Thyroid gland (tissue), 4 donors: ENCODE measurements at places on chromosomes 16 and 17. TPM values are rescaled to one million over a fixed set of nuclear protein-coding genes. Genes with fewer than 3 reads are reported as not detected.

- no peaks in the 10 kb centered on the region for H3K27me3 ChIP-seq
- no peaks in the 10 kb centered on the region for H3K36me3 ChIP-seq
- H3K4me1 ChIP-seq, result no peaks in the 10 kb centered on the region
- H3K27ac ChIP-seq, result no peak overlapping the region
- H3K4me3 ChIP-seq, result no peak overlapping the region
- no peak for DNase-seq
Observed at GRCh38 chr16:20348365-20349185, 3.9 kb downstream of the UMOD start.

- H3K27ac ChIP-seq, result no peak overlapping the region
- no peak for DNase-seq
- H3K4me3 ChIP-seq, result no peak overlapping the region
- H3K27me3 ChIP-seq, result no peaks in the 10 kb centered on the region
- no peaks in the 10 kb centered on the region for H3K4me1 ChIP-seq
Observed at GRCh38 chr17:77691216-77692085, 267.1 kb upstream of the TNRC6C start.

DNA sequence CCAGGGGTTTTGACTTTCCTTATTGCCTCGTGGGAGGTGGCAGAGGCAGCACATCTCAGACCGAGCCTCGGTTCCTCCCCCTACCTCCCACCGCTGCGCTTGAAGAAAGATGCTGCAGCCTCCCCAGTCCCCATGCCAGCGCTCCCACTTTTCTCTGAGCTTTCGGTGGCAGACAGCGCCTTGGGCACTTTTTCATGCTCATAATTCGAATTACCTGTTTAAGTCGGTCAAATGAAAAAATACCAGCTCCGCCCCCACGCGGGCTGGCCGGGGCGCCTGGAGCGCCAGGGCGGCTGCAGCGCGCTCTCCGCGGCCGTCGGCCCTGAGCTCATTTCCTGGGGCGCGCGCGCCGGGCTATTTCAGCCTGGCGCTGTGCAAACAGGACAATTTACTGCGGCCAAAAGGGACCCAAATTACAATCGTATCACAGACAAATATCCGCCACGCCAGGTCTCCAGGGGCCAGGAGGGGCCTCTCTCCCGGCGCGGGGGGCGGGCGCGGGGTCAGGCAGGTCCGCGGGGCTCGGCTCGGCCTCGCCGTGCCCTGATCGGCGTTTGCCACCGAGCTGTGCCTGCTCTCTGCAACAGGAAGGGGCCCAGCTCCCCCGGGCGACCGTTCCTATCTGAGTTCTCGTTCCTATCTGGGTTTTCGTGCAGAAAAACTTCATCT, 45.0 kb downstream of the SOST start:
- no peaks in the 10 kb centered on the region for H3K27me3 ChIP-seq
- no peaks in the 10 kb centered on the region for H3K36me3 ChIP-seq
- peak overlapping the region; percentile 33 for H3K27ac ChIP-seq
- H3K4me3 ChIP-seq, result peak overlapping the region; percentile 18
- peak; percentile 19 for DNase-seq

GRCh38 chr16:1681032-1681431, 3.0 kb downstream of the JPT2 start:
- H3K27ac ChIP-seq, result no peak overlapping the region
- H3K4me3 ChIP-seq, result no peak overlapping the region
- H3K36me3 ChIP-seq, result no peaks in the 10 kb centered on the region
- peaks cover 24% of the 10 kb centered on the region for H3K4me1 ChIP-seq

DNA sequence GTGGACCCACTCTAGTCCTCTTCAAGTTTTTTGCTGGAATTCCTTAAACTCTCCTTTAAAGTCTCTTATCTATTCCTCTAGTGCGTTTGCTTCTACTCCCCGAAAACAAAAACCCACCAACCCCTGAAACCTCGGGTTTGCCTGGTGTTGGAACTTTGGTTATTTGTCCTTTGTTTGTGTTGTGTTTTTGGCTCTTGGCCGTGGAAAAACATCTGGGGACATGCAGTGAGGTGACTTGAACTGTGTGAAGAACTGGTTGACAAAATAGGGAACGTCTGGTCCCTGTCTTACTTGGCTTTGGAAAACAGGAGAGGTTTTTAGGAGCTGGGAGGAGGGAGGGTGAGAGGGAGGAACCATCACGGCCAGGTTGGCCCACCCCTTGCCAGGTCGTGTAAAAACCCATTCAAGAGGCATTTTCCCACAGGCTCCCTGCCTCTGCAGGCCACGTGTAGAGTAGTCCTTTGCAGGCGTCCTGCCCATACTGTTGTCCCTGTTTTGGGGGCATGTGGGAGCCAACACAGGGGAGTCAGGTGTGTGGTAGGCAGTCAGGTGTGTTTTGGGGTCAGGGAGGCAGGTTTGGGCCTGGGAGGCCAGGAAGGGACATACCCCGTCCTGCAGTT, 169.3 kb downstream of the RAB11FIP4 start:
- peak overlapping the region; percentile 19 for H3K27ac ChIP-seq
- H3K4me1 ChIP-seq, result peaks cover 33% of the 10 kb centered on the region
- H3K27me3 ChIP-seq, result no peaks in the 10 kb centered on the region
- no peaks in the 10 kb centered on the region for H3K36me3 ChIP-seq
- H3K4me3 ChIP-seq, result no peak overlapping the region

DNA sequence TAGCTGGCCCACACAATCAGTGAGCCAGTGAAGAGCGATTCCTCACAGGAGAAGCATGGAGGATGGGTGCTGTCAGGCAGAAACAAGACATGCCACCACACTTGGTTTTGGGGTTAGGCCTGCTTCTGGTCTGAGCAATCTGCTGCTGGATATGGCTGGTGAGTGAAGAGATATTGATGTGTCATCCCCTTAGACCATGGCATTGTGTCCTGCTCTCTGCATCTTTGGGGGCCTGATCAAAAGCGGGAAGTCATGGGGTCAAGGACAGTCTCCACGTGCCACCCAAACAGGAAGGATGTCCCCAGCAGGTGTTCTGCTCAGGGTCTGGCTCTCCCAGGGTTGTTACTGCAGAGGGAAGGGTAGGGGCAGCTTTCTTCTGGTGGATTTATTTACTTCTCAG, 140.7 kb downstream of the PRKCB start:
- no peaks in the 10 kb centered on the region for H3K36me3 ChIP-seq
- H3K4me1 ChIP-seq, result no peaks in the 10 kb centered on the region
- no peaks in the 10 kb centered on the region for H3K27me3 ChIP-seq
- H3K27ac ChIP-seq, result no peak overlapping the region
- no peak overlapping the region for H3K4me3 ChIP-seq
- DNase-seq, result no peak

DNA sequence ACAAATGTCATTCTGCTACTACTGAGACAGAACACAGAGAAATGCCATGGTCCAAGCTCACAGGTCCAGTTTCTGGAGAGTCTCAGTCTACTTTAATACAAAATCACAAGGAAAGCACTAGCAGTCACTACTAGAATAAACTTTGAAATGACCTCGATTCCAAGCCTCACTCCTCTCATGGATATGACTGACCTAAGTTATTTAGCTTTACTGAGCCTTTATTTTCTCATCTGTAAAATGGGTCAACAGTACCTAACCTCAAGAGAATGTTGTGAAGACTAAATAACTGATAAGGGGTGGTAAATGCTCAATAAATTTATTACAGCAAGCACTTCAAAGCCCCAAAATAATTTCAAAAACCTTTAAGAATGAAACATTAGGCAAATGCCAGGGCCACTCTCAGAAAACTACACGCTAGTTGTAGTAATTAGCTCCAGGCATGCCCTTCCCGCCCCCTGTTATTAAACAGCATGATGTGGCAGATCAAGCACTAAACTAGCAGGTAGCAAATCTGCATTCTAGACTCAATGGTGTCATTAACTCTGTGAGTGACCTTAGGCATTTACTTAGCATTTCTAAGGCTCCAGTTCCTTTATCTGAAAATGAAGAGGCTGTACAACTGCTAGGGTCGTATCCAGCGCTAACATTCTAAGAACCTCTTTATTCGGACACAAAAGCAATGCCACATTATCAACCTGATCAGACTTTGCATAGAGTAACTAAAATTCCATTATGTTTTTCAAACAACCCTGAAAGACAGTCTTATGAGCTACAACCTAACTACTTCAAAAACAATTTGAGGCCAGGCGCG, 8.4 kb downstream of the GSPT1 start:
- H3K27me3 ChIP-seq, result no peaks in the 10 kb centered on the region
- no peak for DNase-seq
- no peaks in the 10 kb centered on the region for H3K36me3 ChIP-seq
- no peak overlapping the region for H3K4me3 ChIP-seq
- no peak overlapping the region for H3K27ac ChIP-seq

DNA sequence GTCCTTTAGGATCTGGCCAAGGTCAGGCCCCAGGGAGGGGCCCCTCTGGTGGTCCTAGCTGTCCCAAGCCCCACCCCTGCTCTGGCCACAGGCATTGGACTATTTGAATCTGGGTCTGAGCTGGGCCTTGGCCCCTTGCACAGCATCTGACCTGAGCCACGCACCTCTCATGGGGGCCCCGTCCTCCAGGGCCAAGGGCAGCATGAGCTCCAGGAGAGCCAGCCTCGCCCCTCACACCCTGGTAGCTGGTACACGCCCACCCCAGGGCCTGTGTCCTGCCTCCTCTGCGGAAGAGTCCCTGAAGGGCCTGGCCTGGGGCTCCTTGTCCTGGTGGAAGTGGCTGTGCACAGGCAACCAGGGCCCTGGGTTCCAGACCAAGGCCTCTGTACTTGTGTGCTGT, 23.8 kb downstream of the ENDOV start:
- no peak overlapping the region for H3K27ac ChIP-seq
- no peaks in the 10 kb centered on the region for H3K36me3 ChIP-seq
- no peak overlapping the region for H3K4me3 ChIP-seq
- H3K4me1 ChIP-seq, result no peaks in the 10 kb centered on the region
- DNase-seq, result no peak
- H3K27me3 ChIP-seq, result no peaks in the 10 kb centered on the region

GRCh38 chr17:50959341-50959740, 93.2 kb upstream of the TOB1 start:
- DNase-seq, result no peak
- H3K4me1 ChIP-seq, result peaks cover 4% of the 10 kb centered on the region
- H3K36me3 ChIP-seq, result no peaks in the 10 kb centered on the region
- H3K4me3 ChIP-seq, result no peak overlapping the region
- H3K27me3 ChIP-seq, result no peaks in the 10 kb centered on the region
- peak overlapping the region; percentile 19 for H3K27ac ChIP-seq

DNA sequence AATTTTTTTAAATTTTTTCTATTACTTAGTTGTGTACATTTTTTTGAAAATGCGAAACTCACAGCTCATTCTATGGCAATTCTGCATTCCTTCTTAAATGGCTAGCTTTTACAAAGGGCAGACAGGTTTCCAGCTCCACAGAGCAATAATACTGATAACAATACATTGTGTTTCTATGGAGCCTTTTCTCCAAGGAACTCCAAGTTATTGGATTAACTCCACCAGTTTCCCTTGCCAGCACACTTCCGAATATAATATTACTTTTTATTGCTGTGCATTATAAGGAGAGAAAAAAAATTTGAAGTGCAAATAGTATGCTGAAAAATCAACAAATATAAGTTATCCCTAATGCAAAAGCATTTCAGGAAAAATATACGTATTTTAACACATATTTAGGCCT, 127.5 kb upstream of the PSMD7 start:
- no peak overlapping the region for H3K4me3 ChIP-seq
- H3K27ac ChIP-seq, result no peak overlapping the region
- no peaks in the 10 kb centered on the region for H3K36me3 ChIP-seq
- DNase-seq, result no peak
- H3K27me3 ChIP-seq, result no peaks in the 10 kb centered on the region

DNA sequence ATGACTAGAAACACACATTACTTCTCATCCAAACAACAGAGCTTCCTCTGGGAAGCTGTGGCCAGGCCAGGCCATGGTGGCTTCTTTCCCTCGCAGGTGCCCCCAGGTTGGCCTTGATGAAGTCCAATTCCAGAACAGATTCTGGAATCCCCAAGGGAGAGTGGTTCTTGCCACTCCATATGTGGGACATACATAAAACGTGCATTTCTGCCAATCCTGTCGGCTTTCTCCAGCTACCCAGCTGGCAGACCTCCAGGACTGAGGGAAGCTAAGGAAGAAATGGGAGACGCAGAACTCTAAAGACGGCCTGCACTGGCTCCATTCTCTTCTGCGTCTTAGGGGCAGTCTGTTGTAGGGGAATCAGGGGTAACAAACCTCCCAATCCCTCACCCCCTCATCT, 219.2 kb upstream of the CDH5 start:
- H3K4me3 ChIP-seq, result no peak overlapping the region
- no peaks in the 10 kb centered on the region for H3K36me3 ChIP-seq
- no peaks in the 10 kb centered on the region for H3K27me3 ChIP-seq
- DNase-seq, result no peak
- no peak overlapping the region for H3K27ac ChIP-seq
- no peaks in the 10 kb centered on the region for H3K4me1 ChIP-seq

- H3K4me3 ChIP-seq, result no peak overlapping the region
- DNase-seq, result no peak
- H3K36me3 ChIP-seq, result no peaks in the 10 kb centered on the region
- peaks cover 6% of the 10 kb centered on the region for H3K4me1 ChIP-seq
- H3K27me3 ChIP-seq, result no peaks in the 10 kb centered on the region
- no peak overlapping the region for H3K27ac ChIP-seq
Observed at GRCh38 chr16:49485663-49486062, 112.1 kb downstream of the C16orf78 start.

- H3K4me1 ChIP-seq, result peaks cover 35% of the 10 kb centered on the region
- no peaks in the 10 kb centered on the region for H3K27me3 ChIP-seq
Observed at GRCh38 chr17:59783221-59784047, 76.0 kb downstream of the VMP1 start.

DNA sequence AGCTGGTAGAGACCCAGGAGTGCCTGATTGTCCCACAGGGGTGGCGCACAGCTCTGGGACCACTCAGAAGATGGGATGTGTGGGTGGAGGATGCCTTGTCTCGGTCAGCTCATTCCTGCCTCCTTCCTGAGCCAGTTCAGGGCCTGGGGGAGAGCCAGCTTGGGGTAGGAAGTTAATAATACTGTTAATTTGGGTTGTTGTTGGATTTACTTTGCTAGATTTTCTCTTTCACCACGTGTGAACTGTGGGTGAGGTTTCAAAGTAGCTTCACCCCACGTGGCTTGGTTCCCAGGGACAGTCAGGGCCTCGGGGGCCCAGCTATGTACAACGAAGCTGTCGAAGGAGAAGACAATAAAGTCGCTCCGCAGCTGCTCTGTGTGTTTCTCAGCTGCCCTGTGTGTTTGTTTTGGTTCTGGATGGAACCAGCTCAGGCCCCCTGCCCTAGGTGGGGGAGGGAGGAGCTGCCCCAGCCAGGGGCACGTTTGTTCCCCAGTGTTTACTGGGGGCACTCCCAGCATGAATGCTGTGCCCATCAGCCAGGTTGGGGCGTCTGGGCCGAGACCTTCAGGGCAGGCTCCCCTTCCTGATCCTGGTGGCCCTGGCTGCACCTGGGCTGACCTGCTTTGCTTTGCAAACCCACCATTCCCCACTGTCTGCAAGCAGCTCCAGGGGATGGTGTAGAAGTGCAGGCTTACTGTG, 2.3 kb downstream of the NUDT16L1 start:
- peaks cover 41% of the 10 kb centered on the region for H3K36me3 ChIP-seq
- no peak for DNase-seq
- H3K27ac ChIP-seq, result no peak overlapping the region
- H3K4me3 ChIP-seq, result no peak overlapping the region
- H3K27me3 ChIP-seq, result no peaks in the 10 kb centered on the region
- peaks cover 22% of the 10 kb centered on the region for H3K4me1 ChIP-seq

GRCh38 chr16:84281074-84281473, 13.6 kb upstream of the WFDC1 start:
- no peaks in the 10 kb centered on the region for H3K4me1 ChIP-seq
- no peak overlapping the region for H3K27ac ChIP-seq
- DNase-seq, result no peak
- no peaks in the 10 kb centered on the region for H3K36me3 ChIP-seq
- no peaks in the 10 kb centered on the region for H3K27me3 ChIP-seq

PPY gene
- total RNA-seq, result not detected

ABCC3 gene
- 189 TPM for total RNA-seq

RBBP6 gene
- total RNA-seq, result 120 TPM

TBC1D3K gene
- total RNA-seq, result not detected

TVP23A gene
- 0.45 TPM for total RNA-seq

PLEKHH3 gene
- 24.0 TPM for total RNA-seq

PRSS36 gene
- total RNA-seq, result 2.2 TPM

SECTM1 gene
- total RNA-seq, result 4.1 TPM
